Activated naive CD4-positive, alpha-beta T cell treated with anti-CD3 and anti-CD28 coated beads for 36 hours (primary cell): ENCODE measurements at places on chromosomes 1 and 21. TPM values are rescaled to one million over a fixed set of nuclear protein-coding genes. Genes with fewer than 3 reads are reported as not detected.
A peak's percentile ranks its signal among the peaks of the same experiment; 100 is the strongest.

DNA sequence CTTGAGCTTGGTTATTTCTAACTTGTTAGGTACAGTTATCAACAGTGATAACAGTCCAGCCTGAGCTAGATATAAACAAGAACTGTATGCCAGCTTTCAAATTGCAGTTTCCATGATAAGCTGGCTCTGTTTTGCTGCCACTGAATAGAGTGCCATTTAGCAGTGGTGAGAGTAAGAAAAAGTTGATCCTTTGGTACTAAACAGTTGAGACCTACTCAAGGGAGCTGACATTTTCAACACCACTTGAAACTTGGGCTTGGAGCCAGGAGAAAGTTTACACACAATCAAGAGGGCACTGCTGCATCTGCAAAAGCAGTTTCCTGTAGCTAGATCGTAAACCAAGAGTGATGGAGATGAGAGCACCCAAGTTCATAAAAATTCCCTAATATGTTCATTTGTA, 131.3 kb downstream of the RGS7 start:
- DNase-seq, result no peak

GRCh38 chr1:12745126-12745991, 641 bp upstream of the CFAP107 start:
- no peak for DNase-seq

GRCh38 chr1:201447903-201448871, 20.8 kb downstream of the PHLDA3 start:
- DNase-seq, result peak; percentile 81

DNA sequence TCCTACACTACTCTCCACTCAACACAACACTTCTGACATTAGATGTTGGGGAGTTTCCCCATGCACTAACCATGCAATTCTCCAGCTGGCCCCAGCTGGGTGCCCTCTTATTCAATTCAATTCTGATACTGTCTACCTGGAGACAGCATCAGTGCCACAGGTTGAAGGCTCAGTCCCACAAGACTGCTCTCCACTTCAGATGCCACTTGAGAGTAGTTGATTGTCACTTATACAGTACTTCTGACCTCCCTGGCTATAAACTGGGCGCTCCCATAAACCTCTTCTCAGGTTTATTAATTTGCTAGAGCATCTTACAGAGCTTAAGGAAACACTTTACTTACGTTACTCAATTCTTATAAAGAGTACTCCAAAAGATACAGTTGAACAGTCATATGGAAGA, 442.3 kb downstream of the LRRIQ3 start:
- no peak for DNase-seq

- no peak for DNase-seq
These were observed 18.8 kb downstream of the UCK2 start for GRCh38 chr1:165845992-165846748.

- no peak for DNase-seq
These were observed 11.5 kb downstream of the RIMS3 start for GRCh38 chr1:40653851-40654537.

DNA sequence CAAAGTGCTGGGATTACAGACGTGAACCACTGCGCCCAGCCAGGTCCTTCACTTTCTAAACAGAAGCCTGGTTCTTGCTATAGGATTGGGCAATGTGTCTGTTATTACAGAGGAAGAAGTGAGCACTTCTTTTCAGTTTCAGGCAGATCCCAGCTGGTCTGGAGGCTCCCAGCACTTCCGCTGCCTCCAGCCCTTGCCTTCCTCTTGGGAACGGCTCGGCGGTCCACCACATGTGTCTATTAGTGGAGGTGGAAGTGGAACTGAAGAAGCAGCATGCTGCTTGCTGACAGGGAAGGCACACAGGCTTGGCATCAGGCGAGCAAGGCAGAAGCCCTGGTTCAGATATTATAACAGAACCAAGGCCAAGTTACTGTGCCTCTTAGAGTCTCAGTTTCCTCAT, 17.0 kb downstream of the MKNK1 start:
- DNase-seq, result no peak

DNA sequence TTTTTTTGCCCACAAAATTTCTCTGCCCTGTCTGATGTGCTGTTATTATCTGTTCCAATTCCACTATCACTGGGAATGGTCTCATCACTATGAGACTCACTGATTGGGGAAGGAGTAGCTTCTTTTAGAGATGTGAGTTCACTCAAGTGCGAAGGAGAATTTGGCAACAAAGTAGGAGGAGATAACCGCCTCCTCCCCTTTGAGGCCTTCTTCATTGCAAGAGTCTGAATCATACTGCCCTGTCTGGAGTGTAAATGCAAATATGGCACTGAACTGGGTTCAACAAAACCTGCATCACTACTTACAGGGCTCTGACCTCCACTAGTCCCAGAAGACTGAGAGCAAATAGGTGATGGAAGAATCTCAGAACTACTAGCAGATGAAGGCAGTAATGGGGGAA, 83.4 kb downstream of the ASH1L start:
- DNase-seq, result no peak

GRCh38 chr1:3530926-3531818, 76.7 kb downstream of the ARHGEF16 start:
- DNase-seq, result peak; percentile 76

- DNase-seq, result no peak
These were observed 31.0 kb upstream of the LRRC52 start for GRCh38 chr1:165512816-165513215.

- DNase-seq, result no peak
These were observed 29.7 kb downstream of the EPHA2 start for GRCh38 chr1:16126160-16126559.

- DNase-seq, result no peak
These were observed 150.9 kb downstream of the PRDM16 start for GRCh38 chr1:3219791-3220467.

- DNase-seq, result no peak
These were observed 169.6 kb downstream of the KCNK2 start for GRCh38 chr1:215252164-215252563.

DNA sequence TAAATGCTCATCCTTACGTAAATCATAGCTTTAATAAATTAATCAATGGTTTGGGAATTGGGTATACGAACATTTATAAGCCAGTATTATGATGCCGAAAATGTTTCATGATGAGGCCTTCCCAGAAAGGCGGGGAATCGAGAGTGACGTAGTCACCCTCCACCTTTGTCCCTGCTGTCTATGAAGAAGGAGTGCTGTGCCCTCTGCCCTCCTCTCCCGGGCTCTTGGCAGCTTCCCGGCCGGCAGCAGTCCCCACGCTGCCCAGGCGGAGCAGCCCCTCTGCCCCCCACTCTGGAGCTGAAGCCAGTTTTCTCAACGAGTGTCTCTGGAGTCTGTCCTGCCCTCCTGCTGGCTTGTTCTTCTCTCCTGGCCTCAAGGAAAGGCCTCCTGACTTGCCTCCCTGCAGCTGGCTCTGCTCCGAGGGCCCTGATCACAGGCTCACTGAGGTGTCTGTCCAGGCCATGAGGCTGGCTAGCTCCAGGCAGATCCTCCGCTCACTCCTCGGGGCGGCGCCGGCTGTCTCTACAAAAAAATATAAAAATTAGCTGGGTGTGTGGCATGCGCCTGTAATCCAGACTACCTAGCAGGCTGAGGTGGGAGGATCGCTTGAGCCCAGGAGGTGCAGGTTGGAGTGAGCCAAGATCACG, 150.7 kb upstream of the COL6A1 start:
- DNase-seq, result no peak

GRCh38 chr1:108570128-108570527, 10.2 kb downstream of the EEIG2 start:
- peak; percentile 41 for DNase-seq

DNA sequence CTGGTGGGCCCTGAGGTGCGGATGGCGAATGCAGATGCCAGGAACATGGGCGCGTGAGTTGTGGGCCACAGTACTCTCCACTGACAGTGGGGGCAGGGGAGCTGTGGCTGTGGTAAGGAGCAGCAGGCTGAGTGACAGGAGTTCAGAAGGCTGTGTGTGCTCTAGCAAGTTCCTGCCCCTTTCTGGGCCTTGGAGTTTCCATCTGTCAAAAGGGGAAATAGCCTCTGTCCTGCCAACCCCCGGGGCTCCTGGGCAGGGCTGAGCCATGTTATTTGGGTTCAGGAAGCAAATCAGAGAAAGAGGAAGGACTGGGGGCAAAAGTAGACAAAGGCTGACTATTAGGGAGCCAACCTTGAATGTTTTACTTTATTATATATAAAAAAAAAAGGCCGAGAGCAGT, 19.5 kb upstream of the MFN2 start:
- DNase-seq, result no peak

- no peak for DNase-seq
These were observed 4.8 kb upstream of the C8A start for GRCh38 chr1:56849750-56850149.

- DNase-seq, result no peak
These were observed 83.1 kb upstream of the ERRFI1 start for GRCh38 chr1:8109216-8109615.

DNA sequence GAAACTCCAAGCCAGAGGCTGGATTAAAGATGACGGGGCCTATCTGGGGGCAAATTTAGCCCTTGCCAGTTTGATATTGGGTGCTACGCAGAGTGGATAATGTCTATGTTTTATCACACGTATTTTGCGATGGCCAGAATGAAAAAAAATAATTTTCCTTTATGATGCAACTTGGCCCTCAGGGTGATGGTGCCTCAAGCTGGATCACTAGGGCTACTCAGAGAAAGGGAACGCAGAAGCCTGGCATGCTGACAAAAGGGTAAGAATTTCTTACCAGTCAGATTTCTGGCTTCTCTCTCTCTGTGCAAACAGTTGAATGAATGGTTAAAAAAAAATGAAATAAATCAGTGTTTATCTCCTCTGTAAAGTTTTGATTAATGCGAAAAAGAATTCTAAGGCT, 32.6 kb upstream of the NEK2 start:
- DNase-seq, result no peak

GRCh38 chr1:175878775-175879174, 135.4 kb upstream of the TNR start:
- DNase-seq, result no peak

GRCh38 chr1:223394242-223394641, 1.0 kb downstream of the CCDC185 start:
- DNase-seq, result no peak

- no peak for DNase-seq
These were observed 18.9 kb upstream of the SSX2IP start for GRCh38 chr1:84709131-84709530.

GRCh38 chr1:201748335-201748734, 80.6 kb upstream of the IPO9 start:
- DNase-seq, result no peak

GRCh38 chr1:40774266-40774998, 9.2 kb upstream of the KCNQ4 start:
- peak; percentile 79 for DNase-seq

GRCh38 chr1:235867903-235868469, 1.3 kb upstream of the LYST start:
- DNase-seq, result peak; percentile 61

- no peak for DNase-seq
These were observed 1.7 kb downstream of the PERM1 start for GRCh38 chr1:980137-980571.

DNA sequence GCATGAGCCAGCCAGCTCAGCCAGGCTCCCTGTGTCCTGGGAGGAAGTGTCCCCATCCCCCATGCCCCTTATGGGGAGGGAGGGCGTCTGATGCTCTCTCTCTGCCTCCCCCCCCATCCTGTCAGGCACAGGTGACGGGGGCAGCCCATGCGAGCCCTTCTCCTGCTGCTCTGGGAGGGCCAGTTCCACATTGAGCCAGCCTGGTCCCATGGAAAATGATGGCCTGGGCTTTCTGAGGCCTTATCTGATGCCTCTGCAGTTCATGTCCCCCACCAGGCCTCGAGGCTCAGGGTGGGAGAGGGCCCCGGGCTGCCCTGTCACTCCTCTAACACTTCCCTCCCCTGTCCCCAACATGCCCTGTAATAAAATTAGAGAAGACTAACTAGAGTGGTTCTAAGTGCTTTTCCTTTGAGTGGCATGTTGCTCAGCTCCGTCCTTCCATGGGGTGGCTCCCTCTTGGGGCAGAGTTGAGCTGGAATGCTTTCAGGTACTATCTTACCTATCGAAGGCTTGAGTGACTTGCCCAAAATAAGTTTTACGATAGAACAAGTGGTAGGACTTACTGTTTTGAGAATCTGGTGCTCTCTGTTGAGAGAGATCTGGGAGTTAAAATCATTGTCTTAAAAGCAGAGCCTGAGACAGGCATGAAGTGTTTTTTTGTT, 1.8 kb upstream of the MTFR1L start:
- no peak for DNase-seq

GRCh38 chr1:24557711-24558131, 1.8 kb downstream of the NCMAP start:
- DNase-seq, result no peak

DNA sequence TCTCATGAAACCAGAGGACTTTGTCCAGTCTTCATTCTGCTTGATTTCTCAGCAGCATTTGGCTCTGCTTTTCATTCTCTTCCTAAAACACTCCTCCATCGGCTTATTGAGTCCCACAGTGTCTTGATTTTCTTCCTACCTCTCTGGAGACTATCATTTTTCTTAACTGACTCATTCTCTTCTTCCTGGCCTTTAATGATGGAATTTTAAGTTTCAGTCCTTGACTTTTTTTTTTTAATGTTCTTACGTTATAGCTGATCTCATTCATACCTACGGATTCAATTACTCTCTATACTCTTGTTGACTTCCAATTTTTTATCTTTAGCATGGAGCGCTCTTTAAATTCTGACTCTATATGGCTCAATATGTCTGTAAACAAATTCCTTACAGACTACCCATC, 111.1 kb downstream of the NEK7 start:
- DNase-seq, result no peak

DNA sequence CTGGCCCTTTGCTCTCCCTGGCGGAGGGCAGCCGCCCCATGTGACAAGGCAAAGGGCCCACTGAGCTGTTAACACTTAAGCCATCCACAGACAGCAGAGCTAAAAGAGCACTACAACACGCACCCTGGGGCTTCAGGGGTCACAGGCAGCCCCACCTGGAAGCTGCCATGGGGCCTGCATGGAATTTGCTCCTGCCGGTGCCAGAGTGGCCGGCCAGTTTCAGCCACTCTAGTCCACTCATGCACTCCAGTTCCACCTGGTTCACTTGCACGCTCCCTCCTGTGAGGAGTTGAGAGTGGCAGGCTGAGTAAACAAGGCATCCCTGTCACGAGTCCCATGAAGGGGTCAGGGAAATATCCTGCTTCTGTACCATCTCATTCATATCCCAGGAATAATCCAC, 55.3 kb downstream of the RIMS3 start:
- DNase-seq, result no peak

- DNase-seq, result no peak
These were observed 185.6 kb downstream of the TGFBR3 start for GRCh38 chr1:91700332-91700731.

Gene SLAMF1
- 112 TPM for total RNA-seq

Gene TNFRSF8
- total RNA-seq, result 18.6 TPM

Gene SPRR2G
- not detected for total RNA-seq

Gene KCNJ10
- total RNA-seq, result not detected

Gene GJC2
- total RNA-seq, result 0.17 TPM

Gene TNFRSF14
- total RNA-seq, result 120 TPM

Gene MARK1
- not detected for total RNA-seq

Gene PEAR1
- total RNA-seq, result not detected

Gene KPRP
- total RNA-seq, result not detected

Gene MIER1
- 56.5 TPM for total RNA-seq

Gene CFAP141
- not detected for total RNA-seq

Gene C8B
- not detected for total RNA-seq
